ENCODE measurements at places on chromosomes 2 and 18.

GRCh38 chr2:147923846-147924245 is 79.0 kb downstream of the ACVR2A start:
- no peak for DNase-seq

GRCh38 chr18:72114801-72115594 is 429.1 kb downstream of the CBLN2 start:
- DNase-seq, result no peak

DNA sequence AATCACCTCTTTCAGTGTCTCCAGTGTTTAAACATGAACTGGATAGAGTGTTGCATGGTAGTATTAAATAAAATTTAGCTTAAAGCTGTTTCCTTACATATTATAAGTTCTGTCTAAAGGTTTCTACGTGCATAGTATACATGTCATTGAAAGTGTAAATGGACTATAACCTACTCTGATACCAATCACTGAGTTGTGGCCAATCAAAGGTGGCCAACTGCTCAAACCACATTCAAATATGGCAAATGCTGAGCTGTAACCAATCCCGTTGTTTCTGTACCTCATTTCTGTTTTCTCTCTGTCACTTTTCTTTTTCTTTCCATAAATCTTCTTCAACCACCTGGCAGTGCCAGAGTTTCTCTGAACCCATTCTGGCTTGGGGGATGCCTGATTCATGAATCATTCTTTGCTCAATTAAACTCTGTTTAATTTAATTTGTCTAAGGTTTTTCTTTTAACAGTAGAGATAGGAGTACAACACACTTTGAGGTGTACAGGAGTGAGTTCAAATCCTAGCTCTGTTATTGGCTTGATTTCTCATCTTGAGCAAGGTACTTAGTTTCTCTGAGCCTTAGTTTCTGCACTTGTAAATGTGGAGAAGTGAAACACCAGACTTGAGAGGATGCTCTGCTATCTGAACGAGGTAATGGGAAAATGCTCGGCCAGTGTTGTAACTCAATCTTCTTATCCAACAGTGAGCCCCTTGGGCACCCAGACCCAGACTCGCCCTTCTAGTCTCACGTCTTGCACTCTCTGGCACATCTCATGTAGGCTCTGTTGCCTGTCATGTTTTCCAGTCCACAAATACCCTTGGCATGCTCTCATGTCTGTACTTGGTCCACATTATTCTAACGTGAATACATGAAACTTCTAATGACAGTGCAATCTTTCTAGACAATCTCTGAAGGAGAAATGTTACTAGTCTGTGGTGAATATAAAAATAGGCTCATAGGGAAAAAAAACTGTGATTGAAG is 228.0 kb downstream of the PIK3C3 start:
- no peak for DNase-seq

- no peak for DNase-seq
Observed at GRCh38 chr2:86470890-86471289, 29.7 kb downstream of the KDM3A start.

DNA sequence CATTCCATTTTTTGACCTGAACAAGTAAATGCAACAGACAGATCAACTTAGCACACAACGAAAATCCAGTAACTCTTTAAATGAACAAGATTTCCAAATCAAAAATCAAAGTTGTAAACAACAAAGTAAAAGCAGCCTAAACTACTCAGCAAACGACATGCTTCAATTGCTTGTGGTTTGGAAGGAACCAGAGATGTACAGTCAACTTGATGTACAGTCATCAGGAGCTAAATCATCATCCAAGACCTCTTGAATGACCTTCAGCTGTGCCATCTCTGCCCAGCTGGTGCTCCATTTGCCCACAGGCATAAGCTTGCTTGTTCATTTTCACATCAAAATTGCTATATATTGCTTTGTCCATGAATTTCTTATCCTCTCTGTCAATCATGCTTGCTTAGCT is 109.8 kb downstream of the UPP2 start:
- no peak for DNase-seq

- no peak for DNase-seq
Observed at GRCh38 chr2:19408592-19408991, 50.2 kb upstream of the OSR1 start.

DNA sequence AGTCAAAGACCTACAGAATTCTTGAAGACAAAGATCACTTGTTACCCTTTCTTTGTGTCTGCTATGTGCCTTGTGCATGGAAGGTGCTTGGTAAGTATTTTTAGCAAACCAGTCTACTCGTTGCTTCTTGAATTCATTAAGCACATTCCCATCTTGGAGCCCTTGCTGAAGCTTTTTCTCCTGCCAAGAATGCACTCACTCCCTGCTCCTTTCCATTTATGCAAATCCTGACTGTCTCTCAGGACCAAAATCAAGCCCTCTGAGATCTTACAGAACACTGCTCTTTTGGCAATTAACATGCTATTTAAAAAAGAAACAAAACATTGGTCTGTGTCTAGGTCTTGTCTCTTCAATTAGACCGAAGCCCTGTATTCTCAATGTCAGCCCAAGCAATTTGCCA is 75.8 kb downstream of the CLHC1 start:
- no peak for DNase-seq

- DNase-seq, result no peak
Observed at GRCh38 chr2:44955593-44956392, 14.3 kb downstream of the SIX3 start.

- DNase-seq, result no peak
Observed at GRCh38 chr18:53698907-53699306, 525.6 kb downstream of the MBD2 start.

DNA sequence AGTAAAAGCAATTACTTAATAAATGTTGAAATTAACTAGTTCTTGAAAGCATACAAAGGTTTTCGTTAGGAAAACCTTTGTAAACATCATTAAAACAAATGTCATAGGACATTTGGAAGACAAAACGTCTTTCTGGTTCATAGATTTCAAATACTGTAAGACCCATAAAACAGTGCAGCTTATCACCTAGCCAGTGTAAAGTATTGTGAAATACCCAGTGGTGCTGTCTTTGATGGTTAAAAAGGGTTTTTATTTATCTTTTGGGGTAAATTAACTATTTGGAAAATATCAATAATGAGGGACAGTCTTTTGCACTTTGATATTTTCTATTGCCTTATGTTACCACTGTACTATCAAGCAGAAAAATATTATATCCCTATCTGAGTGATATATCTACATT is 120.0 kb upstream of the FAM98A start:
- no peak for DNase-seq

DNA sequence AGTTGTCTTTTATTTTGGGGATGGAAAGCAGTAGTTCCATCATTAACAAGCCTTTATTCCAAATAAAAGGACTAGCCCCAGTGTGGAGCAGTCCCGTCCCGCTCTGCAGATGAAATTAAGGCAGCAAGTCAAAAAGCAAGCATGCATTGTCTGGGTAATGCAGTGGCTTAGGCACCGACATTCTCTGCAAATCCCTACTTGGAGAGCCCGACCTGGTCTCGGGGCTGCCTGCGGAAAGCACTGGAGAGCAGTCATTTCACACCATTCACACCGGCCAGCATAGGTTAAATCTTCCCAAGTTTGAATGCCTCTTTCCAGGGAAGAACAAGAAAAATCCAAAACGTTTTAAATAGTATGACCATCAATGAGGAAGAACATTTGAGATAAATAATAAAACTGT is 24.4 kb upstream of the RAB12 start:
- no peak for DNase-seq

DNA sequence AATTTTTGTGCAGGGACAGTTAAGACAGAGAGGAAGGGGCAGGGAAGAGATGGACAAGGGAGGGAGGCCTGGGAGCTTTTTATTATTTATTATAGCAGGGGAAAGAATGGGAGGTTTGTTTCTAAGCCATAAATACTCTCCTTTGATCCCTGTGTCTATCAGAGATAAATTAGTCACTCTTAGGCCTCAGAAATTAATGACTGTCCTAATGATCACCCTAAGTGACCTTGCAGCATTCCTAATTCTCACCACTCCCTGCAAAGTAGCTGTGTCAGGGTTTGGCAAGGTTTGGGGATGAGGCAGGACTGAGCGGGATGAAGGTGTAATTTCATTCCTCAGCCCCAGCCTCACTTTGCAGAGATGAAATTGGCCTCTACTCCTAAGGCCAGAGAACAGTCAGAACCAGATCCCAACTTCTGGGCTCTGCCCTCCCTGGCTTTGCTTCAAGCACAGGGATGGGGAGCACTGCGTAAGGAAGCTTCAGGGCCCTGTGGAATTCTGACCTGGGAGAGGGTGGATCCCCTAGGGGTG is 95.0 kb downstream of the TMEM17 start:
- DNase-seq, result no peak
